HCT116 (cell line): ENCODE measurements at places on chromosomes 2 and 18. TPM values are rescaled to one million over a fixed set of nuclear protein-coding genes. Genes with fewer than 3 reads are reported as not detected.

The GPAT2 gene
- total RNA-seq = 54.2 TPM

- no peak for DNase-seq
These were observed 80.5 kb upstream of the FRZB start for GRCh38 chr2:182946958-182947369.

- no peak for DNase-seq
These were observed 9.6 kb downstream of the PREPL start for GRCh38 chr2:44351676-44352075.

DNA sequence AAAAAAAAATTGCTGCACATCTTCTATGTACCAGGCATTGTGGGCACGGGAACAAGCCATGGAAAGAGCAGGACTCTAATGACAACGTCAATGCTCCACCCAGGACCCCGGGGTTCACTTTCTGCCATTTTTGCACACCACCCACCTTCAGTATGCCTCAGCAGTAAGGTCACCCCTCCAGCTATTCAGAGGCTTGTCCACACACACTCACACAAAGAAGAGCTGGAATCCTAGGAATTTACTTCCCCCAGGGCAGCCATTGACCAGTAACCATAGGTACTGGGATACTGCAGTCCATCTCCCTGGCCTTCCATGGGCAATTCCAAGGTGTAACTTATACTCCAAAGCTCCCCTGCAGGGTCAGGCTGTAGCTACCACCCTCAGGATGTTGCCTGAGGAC lies 170.8 kb downstream of the SUCLG1 start:
- DNase-seq = no peak

The HTR2B gene
- not detected for total RNA-seq

GRCh38 chr2:44537264-44537663 lies 175.5 kb downstream of the CAMKMT start:
- no peak for DNase-seq

DNA sequence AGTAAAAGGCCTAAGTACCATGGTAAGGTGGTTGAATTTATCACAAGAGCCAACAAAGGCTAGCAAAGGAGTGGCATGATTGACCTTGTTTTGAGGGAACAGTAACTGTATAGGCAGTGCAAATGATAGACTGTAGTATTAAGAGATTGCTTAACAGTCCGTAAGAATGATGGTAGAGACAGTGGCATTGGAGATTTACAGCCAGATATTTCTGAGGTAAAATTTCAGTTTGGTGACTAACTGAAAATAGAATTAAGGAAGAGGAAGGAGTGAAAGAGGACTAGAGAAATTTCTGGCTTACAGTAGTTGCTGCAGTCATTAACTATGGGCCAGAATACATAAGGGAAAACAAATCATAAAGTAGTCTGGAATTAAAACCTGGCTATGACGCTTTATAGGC lies 4.4 kb upstream of the BAZ2B start:
- no peak for DNase-seq

GRCh38 chr2:201182650-201183364 lies at the start of gene CASP10:
TSS of gene CASP10 (plus strand) at chr2:201183141. CDS start at chr2:201185778, 2,637 bp downstream.
- peak; percentile 53 for DNase-seq

DNA sequence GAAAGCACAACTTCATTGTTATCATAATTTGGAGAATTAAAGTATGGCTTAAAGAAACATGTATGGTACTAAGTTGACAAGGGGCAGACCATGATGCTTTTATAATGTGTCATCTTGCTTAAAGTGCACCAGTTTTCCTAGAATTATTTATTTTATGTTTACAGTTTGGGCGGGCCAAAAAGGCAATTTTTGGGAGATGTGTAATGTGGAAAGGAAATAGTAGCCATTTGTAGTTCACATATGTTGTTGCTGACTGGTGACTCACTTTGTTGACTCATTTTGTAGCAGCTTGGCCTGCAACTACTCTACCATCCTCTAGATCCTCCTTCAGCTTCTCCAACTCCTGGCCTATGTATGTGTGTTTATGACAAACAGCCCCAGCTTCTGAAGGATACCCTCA lies 7.7 kb downstream of the ZSCAN30 start:
- no peak for DNase-seq

GRCh38 chr2:23397478-23397877 lies 12.5 kb downstream of the KLHL29 start:
- DNase-seq = no peak

DNA sequence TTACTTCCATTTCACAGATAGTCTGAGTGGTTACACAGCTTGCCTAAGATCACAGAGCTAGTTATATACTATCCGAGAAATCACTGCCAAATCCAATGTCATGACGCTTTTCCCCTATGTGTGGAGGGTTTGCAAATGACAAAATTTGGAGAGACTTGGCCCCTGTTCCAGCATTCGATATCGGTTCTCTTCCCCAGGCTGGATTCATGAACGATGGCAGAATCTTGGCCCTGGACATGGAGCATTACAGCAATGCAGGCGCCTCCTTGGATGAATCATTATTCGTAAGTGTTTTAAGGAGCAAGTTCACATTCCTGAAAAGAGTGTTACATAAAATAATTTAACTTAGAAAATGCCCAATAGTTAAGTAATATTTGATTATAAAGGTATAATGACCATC lies 55.1 kb downstream of the AOX1 start:
- DNase-seq = no peak

- no peak for DNase-seq
These were observed 371.1 kb upstream of the ID2 start for GRCh38 chr2:8310557-8311455.

GRCh38 chr2:71516253-71516888 lies 63.0 kb downstream of the DYSF start:
- no peak for DNase-seq

The CLEC4F gene
- not detected for total RNA-seq

The HOXD13 gene
- total RNA-seq = not detected

- no peak for DNase-seq
These were observed 117.8 kb upstream of the TWIST2 start for GRCh38 chr2:238730001-238730669.

DNA sequence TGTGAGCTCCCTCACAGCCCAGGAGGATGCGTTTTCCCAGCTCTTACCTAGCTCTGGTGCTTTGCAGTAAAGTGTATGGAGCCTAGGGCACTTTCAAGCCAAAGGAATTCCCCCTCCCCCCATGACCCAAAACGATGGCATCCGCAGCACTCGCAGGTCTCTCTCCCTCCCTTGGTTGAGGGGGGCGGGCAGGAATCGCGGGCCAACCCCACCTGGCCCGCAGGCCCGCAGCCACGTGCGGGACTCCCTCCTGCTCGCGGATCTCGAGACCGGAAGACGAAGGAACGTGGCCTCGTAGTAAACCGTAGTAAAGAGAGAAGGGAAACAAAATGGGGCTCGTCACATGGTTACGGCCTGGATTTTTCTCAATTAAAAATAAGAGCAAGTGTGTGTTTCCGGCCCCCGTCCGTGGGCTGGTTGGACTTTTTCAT lies 8.5 kb downstream of the IRS1 start:
- no peak for DNase-seq

DNA sequence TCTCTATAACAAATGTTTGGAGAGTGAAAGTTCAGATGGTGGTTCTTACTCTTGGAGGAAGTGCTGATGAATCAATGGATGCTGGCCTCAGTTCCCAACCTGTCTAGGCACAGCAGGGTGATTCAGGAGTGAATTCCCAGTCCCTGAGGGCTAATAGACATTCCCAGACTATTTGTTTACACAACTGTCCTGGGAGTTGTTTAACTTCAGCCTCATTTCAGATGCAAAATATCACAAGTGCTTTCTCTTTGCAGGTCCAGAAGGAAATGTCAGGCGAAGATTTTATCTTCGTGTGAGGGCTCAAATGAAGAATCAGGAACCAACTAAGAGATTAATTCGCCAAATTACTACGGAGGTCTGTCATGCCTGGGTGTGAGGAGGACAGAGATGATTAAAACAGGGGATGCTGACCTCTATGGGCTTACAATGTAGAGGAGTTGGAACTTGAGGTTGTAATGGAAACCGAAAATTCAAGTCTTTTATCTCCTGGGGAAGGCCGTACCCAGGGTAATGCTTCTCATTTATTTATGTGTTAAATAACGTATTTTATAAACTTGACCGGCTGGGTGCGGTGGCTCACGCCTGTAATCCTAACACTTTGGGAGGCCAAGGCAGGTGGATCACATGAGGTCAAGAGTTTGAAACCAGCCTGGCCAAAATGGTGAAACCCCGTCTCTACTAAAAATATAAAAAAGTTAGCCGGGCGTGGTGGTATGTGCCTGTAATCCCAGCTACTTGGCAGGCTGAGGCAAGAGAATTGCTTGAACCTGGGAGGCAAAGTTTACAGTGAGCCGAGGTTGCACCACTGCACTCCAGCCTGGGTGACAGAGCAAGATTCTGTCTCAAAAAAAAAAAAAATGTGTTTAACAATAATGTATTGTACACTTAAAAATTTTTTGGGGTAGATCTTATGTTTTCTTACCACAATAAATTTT lies 38.7 kb upstream of the SLC1A4 start:
- DNase-seq = no peak

The AGXT gene
- 0.34 TPM for total RNA-seq

- no peak for DNase-seq
These were observed 568.3 kb downstream of the LRRTM4 start for GRCh38 chr2:76953733-76954347.
